T-cell (primary cell): ENCODE measurements at places on chromosomes 16 and 17.

DNA sequence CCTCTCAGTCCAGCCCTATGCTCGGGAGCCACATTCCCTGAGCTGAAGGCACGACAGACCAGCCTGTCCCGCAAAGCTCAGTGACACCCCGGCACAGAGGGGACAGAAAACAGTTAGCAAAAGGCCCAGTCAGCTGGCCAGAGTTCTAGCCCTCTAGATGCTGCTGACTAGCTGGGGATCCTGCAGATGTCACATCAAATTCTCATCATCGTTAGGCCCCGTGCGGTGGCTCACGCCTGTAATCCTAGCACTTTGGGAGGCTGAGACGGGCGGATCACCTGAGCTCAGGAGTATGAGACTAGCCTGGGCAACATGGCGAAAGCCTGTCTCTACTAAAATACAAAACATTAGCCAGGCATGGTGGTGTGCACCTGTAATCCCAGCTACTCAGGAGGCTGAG is 17.2 kb downstream of the UBE2O start:
- no peak for DNase-seq

DNA sequence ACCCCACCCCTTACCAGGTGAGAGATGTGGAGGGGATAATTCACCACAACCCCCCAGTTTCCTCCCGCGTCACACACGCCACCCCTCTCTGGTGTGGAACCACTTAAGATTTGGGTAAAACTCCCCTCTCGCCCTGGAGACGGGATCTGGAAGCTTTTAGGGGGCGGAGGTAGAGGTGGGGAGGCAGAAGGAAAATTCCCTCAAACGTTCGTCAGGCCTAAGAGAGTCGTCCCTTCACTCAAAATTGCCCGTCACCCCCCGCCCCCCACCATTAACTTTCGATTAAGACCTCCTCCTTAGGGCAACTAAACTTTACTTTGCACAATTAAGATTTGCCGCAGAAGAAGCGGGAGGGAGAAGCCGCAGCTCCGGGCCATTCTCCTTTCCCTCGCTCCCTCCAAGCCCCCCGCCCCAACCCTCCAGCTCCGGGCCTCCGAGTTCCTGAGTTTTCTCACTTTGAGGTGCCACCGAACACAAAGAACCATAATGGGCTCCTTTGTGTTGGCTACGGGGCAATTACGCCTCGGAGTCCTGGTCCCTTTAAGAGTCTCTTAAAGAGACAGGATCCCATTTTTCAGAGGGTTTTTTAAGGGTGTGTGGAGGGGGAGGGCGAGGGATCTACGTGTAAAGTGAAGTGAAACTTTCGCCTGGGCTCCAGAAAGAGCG is 985 bp upstream of the FZD2 start:
- no peak for DNase-seq

GRCh38 chr17:45293413-45294211 is 23.2 kb downstream of the MAP3K14 start:
- DNase-seq = no peak

DNA sequence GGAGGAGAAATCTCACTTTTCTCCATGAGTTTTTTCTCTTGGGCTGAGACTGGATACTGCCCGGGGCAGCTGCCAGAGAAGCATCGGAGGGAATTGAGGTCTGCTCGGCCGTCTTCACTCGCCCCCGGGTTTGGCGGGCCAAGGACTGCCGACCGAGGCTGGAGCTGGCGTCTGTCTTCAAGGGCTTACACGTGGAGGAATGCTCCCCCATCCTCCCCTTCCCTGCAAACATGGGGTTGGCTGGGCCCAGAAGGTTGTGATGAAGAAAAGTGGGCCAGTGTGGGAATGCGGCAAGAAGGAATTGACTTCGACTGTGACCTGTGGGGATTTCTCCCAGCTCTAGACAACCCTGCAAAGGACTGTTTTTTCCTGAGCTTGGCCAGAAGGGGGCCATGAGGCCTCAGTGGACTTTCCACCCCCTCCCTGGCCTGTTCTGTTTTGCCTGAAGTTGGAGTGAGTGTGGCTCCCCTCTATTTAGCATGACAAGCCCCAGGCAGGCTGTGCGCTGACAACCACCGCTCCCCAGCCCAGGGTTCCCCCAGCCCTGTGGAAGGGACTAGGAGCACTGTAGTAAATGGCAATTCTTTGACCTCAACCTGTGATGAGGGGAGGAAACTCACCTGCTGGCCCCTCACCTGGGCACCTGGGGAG is 19.1 kb downstream of the NGFR start:
- no peak for DNase-seq

DNA sequence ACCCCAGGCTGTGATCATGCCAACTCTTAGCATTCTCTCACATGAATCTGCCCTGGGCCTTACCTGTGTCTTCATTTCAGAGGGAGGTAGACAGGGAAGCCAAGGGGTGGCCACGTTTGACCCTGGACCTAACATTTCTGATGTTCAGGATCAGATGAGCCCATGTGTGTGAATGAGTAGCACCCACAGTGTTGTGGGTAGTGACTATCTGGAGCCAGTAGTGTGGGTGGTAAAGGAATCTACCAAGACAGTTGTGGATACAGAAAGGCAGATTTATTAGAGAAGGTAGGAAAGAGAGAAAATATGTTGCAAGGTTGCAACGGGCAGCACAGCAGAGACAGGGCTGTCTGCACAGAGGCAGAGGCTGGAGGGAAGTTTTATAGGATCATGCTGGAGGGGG is 60.5 kb downstream of the TK2 start:
- no peak for DNase-seq

DNA sequence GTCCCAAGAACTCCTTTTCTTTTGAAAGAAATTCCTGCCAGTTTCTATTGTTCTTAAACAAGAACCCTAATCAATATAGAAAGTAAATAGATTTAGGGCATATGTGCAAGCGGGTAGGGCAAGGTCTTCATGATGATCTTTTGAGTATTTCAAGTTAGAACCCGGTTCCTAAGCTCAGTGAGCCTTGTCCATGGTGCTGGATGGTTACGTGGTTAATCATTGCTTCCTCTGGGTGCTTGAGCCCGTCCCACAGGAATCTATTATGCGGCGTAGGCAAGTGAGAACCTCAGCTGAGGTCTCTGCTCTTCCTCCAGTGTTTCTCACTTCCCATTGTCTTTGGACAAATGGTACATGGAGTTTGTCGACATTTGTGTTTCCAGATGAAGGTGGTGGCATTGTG is 580.8 kb upstream of the EEF2KMT start:
- DNase-seq = no peak

GRCh38 chr17:71902894-71903506 is 217.8 kb upstream of the SOX9 start:
- DNase-seq = no peak

DNA sequence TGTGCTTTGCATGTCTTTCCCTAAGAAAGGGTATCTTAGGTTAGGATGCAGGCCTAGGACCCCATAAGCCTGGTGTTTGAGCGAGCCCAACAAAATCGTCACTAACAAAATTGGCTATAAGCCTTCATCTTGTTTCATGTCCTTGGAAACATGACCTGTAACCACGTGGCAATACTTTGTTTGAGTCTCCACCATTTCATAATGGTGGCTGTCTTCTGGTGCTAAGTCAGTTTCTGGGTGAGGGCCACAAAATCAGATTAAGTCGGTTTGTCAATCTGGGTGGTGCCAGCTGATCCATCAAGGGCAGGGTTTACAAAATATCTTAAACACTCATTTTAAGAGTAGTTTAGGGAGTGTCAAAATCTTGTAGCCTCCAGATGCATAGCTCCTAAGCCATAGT is 33.0 kb downstream of the C16orf54 start:
- DNase-seq = no peak

DNA sequence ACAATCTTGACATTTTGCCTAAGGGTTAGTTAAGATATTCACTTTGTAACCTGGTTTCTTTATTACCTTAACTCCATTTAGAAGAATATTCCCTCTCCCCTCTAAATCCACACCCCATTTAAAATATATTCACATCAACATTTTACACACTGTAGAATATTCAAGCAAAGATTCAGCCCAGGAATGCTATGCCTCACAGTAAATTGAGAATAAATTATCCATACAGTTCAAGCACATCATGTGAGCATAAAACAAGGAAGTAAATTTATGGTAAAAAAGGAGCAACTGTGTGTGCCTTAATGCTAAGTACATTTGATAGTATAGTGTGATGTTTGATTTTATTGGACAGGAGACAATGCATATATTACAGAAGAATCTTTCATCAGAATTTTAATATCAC is 806.6 kb upstream of the KIF2B start:
- no peak for DNase-seq

DNA sequence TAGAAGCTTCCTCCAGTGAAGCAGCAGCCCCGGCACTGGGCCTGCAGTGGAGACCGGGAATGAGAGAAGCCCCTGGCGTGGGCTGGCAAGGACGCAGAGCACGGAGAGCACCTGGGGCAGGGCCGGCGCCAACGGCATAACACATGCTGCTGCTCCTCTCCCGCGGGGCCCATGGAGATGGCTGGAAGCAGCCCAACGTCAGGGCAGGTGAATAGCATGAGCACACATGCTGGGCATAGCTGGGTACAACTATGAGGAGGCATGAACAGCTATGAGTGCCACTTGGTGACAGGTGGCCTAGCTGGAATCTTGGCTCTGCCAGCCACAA is 46.4 kb downstream of the IRF8 start:
- DNase-seq = no peak

GRCh38 chr17:55654022-55654421 is 68.6 kb downstream of the TMEM100 start:
- no peak for DNase-seq

GRCh38 chr16:81487301-81487720 is 42.7 kb downstream of the CMIP start:
- no peak for DNase-seq

DNA sequence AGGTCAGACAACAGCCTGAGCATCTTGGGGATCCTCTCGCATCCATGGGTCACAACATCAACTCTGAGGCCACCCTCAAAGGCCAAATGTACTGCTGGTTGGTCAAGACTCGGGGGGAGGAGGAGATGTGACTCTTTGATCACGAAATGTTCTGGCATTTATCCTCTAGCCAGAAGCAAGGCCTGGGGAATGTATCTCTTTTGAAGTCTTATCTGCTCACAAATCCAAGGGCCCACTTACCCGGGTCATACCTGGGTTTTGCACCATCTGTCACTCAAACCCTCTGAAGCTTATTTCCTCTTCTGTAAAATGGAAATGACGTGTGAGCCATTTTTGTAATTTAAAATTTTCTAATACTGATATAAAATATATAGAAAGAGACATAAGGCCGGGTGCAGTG is 13.2 kb downstream of the CA7 start:
- DNase-seq = no peak
